ENCODE measurements at places on chromosomes 5 and 9.
A peak's percentile ranks its signal among the peaks of the same experiment; 100 is the strongest.

DNA sequence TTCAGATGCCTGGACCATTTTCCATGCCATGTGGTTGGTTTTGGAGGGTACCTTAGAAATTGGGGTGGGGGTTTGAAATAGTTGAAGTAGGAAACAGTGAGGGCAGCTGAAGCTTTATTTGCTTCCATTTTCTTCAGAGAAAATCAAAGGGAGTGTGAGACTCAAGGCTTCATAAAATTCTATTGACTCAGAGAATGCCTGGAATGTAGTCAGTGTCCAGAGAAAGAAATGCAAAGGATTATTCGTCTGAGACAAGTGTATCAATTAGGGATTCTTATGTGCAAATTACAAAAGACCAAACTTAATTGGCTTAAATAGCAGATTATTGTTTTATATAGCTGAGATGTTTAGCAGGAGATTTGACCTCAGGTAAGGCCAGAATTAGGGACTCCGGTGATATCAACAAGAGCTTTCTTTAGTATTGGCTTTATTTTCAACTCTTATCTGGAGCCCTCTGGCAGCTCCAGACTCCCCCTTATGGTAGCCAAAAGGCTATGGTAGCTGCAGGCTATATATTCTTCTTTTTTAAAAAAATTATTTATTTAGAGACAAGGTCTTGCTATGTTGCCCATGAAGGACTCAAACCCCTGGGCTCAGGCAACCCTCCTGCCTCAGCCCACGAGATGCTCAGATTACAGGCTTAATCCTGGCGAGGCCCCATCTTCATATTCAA, 38.9 kb downstream of the PTTG1 start:
- no peak for DNase-seq

DNA sequence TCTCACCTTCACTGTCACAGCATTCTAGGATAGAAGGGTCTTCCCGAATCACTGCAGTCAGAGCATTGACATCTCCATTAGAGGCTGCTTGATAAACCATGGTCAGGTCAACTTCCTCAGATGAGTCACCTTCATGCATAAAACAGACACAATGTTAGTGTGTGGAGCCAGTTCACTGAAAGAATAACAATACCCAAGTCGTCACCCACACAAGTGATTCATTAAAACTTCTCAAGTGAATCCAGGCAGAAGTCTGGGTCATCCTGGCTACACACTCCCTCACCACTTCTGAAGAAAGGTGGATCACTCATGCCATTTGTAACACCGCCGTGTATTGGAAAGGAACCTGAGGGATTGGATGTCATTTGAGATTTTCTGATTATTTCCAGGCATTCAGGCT, 49.6 kb downstream of the ANKRD55 start:
- peak; percentile 12 for DNase-seq

DNA sequence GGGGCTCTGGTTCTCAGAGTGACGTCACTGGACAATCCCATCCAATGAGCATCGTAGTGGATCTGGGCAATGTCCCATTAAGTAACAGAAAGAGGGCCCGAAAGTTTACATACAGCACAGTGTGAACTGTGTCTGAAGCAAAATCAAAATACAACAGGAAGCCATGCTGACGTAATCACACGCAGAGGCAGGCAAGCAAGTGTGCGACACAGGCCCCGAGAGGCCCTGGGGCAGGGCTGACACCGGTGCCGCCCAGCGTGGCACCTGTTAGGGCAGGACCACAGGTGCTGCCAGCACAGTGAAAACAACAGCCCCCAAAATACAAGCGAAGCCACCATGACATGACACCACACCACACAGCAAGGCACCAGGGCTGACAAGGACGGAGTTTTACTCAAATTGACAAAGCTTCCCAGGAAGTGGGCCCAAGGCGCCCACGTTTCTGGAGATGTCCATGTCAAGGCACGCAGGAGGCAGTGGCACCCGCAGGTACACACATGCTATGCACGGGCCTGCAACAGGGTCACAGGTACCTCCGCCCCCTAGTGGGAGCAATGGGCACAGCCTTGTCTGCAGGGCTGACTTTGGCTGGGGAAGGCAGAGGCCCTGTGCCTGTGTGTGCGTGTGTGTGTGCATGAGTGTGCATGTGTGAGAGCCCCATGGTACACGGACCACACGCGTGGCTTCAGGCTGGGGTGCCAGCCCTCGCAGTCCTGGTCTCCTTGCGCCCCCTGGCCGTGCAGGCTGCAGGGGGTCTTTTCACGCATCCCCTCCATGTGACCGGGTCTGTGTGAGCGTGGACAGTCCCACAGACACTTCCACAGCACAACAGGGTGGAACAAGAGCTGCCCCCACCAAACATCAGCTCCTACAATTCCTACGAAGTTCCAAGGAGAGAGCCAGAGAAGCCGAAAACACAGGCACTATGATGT, 19.6 kb downstream of the QSOX2 start:
- DNase-seq, result peak; percentile 65

- DNase-seq, result no peak
These were observed 26.1 kb upstream of the GRPEL2 start for GRCh38 chr5:149319174-149319573.

DNA sequence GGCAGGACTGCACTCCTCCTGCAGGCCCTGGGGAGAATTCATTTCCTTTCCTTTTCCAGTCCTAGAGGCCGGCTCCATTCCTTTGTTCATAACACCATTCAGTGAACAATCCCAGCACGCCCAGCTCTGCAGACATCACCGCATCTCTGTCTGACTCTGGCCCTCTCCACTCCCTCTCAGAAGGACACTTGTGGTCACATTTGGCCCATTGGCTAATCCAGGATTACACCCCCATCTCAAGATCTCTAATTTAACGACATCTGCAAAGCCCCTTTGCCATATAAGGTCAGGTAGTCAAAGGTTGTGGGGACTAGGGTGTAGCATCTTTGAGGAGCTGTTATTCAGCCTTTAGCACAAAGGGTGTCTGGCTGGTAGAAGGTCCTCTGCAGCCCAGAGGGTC, 185.0 kb upstream of the DAP start:
- no peak for DNase-seq

DNA sequence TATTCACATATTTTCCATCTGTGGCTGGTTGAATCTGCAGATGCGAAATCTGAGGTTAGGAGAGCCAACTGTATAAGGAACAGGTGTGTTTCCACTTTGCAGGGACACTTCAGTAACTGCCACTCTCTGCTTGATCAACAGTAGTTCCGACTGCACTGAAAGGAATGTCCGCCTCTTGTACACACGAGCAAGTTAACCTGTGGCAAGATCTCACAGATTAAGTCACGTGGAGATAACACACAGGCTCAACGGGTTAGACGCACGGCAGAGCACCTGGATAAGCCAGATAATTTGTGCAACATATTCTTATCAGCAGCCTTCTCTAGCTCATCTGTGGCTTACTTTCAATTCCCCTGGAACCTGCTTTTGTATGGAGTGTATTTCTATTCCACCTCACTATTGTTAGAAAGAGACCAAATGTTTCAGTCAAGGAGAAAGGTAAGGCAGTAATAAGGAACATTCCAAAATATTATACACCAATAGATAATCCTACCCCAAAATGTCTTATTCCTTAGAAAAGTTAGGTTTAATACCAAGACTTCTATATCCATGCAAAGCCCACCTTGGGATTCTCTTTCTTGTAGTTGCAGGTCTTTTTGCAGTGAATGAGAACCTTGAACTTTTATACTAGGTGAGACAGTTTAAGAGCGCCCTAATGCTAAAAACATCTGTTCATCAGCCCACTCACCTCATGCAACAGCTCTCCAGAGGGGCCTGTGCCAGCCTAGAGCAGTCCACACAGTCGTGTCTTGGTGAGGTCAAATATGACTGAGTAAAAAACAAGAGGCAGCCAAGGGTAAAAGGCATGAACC, 6.5 kb upstream of the C9 start:
- no peak for DNase-seq
